ENCODE measurements at places on chromosomes 3 and 15.
A peak's percentile ranks its signal among the peaks of the same experiment; 100 is the strongest.

GRCh38 chr3:99645277-99646106 is 7.1 kb downstream of the COL8A1 start:
- DNase-seq: no peak

DNA sequence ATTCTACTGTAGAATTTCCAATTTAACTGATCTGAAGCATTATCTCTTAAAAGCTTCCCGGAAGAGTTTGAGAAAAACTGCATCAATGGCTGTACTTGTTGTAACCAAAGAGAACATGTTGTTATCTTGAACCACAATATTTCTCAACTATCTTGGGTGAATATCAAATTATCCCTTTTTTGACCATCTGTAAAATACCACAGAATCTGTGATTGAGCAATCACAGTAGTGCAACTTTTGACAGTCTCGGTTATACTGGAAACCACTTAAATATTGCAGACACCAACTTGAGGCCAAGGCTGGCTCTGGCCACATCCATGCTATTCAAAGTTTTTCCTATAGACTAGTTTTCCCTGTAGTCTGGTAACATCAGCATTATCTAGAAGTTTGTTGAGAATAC is 842.8 kb upstream of the EPHA6 start:
- no peak for DNase-seq

- no peak for DNase-seq
Observed at GRCh38 chr3:65751123-65751700, 287.5 kb downstream of the MAGI1 start.

DNA sequence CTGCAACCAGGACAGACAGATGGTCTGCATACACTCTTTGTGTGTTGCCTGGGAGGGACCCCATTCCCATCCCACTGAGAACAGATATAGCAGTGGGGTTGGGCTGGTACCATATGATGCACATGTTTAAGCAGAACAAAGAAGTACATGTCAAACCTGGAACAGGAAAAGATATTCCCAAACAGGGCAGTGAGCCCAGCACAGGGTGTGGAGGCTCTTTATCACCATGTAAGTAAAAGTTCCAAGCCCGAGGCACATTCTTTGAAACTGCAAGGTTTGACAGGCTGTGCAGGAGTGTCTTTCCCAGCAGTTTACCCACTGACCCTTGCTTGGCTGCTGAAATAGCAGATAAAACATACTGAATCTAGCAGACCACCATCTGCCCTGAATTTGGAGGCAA is 5.3 kb upstream of the ZNF445 start:
- no peak for DNase-seq

GRCh38 chr15:69143756-69144436 is 16.5 kb upstream of the GLCE start:
- no peak for DNase-seq

DNA sequence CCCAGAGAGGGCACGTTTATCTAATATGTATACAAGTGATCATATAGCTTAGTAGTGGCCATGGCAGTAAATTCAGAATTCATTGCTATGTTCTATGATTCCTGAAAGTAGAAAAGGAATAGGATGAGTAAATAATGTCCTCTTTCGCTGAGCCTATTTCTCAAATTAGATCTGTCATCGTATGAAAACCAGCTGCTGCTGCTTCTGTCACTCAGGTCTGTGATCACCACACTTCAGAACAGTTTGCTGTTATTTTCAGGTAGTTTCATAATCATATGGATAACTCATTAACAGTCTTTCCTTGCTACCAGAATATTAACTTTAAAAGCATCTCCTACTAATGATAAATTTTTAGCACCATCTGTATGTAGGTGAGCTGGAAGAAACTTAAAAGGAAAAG is 289.1 kb upstream of the AZI2 start:
- DNase-seq: no peak

GRCh38 chr3:176562331-176562730 is 635.0 kb downstream of the TBL1XR1 start:
- no peak for DNase-seq

DNA sequence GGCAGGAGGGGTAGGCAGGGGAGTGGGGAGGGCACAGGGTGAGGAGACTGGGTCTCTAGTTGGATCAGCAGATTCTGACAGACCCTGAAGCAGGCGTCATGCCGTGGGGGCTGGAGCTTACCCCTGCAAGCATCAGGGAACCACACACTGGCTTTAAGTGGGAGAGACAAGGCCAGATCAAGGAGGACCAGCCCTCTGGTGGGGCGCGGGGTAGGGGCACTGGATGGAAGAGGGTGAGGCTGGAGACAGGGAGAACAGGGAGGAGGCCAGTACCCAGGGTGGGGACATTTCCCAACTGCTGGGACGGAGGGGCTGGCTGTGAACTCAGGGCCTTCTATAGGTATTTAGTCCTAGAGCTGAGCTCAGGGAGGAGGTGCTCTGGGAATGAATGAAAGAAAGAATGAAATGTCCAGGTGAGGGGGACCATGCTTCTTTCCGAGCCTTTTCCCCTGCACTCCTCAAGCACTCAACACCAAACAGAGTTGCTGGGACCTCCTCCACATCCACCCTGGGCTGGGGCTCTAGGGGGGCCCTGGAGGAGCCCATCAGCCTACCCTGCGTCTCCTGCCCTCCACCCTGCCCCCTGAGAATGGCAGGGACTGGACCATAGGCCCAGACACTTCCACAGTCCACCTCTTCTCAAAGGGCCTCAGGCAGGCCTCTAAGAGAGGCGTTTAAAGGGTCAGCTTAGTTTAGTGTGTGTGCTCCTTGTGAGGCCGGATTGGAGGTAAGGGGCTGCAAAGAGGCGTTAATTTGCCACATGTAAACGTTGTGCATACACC is 49.0 kb upstream of the FGD5 start:
- no peak for DNase-seq

- DNase-seq: peak; percentile 11
Observed at GRCh38 chr15:90691982-90692773, 25.0 kb upstream of the BLM start.

GRCh38 chr3:37072892-37073291 is 79.6 kb downstream of the MLH1 start:
- DNase-seq: no peak

DNA sequence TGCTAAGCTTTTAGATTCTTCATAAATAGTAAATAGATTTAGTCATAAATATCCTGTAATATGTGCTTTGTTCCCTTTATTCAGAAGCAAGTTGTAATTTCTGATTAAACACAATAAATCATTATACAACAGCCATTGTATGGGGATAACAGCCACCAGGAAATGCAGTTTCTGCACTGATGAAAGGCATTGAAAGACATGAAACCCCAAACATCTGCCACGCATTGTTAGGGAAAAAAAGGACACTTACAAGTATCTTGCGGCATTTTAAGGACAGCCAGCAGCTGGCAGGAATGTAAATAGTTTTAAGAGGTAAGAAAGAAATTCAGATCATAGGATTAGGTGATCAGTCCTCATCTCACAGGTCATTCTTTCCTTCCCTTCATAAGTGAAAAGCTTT is 801.1 kb upstream of the LMCD1 start:
- no peak for DNase-seq

GRCh38 chr3:193305356-193305755 is 64.3 kb downstream of the PLAAT1 start:
- DNase-seq: no peak

GRCh38 chr15:25691544-25692430 is 171.3 kb downstream of the ATP10A start:
- DNase-seq: no peak

- DNase-seq: no peak
Observed at GRCh38 chr3:55270976-55271375, 216.1 kb downstream of the WNT5A start.

DNA sequence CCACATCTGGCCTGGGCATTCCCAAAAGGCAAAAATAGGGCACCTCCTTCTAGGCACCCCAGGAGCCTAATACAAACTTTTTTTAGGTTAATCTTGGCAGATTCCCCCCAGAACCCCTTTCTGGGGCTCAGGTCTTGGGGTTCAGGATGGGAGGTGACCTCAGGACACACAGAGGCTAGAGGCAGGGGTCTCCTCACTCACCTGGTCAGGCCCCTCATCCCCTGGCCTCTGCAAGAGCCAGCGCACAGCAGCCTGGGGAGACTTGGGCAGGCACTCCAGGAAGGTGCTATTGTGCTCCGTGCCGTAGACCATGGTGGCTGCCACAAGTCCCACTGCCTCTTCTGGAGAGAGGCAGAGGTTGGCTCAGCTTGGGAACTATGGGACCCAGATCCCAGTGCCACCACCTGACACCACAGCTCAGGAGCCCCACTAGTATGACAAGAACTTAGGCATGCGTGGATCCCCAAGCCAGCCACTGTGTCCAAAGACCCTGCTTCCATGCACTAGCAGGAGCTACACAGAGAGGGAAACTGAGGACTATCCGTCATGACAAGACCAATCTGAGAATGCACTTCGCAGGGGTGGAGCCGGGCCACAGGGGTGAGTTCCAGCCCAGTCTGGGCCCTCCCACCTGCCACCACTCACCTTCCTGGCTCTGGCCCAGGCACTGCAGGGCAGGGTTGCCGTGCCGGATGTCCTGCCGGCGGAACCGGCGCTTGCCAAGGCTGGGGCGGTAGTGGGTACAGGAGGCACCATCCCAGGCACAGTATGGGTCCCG is 7.4 kb downstream of the SEMA3G start:
- DNase-seq: no peak

- DNase-seq: peak; percentile 79
Observed at GRCh38 chr3:51670823-51671733, at the start of gene TEX264. TSS of gene TEX264 (plus strand) at chr3:51671252. CDS start at chr3:51674305, 3,053 bp downstream.

DNA sequence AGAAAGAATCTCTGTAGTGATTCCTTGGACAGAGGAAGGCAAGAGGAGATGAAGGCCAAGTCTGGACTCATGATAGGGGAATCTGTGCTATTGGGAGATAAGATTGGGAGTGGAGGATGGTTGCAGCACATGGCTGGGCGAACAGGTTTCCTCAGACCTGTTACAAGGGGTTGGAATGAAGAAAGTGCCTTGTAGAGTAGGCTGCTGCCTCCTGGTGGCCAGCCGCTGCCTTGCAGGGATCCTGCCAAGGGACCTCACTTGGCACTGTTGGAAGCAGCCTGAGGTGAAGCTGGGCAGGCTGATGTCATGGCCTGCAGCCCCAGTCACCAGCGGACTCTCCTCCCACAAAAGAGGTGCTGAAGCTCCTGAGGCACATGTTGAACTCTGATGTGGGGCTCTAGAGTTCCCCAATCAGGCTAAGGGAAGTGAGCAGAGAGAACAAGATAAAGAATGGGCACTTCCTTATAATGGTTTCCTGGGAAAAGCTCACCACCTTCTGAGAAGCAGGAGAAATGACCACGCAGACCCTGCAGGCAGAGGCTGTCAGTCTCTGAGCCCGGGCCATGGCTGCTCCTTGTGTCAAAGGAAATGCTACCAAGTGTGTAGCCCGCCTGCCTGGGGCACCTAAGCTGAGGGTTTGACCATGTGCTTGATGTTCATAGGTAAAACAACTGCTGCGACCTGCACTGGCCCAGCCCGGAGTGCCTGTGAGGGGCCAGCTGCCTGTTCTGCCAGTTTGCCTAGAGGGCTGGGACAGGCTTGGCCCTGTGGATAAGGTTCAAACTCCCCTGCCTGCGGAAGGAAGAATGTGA is 1.6 kb upstream of the TEX264 start:
- DNase-seq: no peak

DNA sequence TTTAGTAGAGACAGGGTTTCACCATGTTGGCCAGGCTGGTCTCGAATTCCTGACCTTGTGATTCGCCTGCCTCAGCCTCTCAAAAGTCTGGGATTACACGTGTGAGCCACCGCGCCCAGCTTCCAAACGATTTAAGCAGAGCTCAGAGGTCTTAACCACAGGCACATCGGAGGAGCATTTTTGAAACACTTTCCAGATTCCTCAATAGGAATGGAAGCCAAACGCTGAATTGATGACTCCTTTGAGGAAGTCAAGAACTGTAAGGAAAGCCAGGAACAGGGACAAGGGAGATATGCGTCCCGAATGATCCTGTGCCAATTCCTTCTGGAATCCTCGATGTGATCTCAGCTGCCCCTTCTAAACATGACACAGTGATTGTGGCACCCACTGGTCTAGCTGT is 40.0 kb downstream of the TRH start:
- DNase-seq: no peak

- DNase-seq: no peak
Observed at GRCh38 chr15:57118013-57118799, 199.8 kb downstream of the TCF12 start.
